ENCODE measurements at places on chromosomes 6 and 20.

GRCh38 chr6:145271577-145271976 is 463.7 kb downstream of the EPM2A start:
- no peak for DNase-seq

- no peak for DNase-seq
Measured at GRCh38 chr6:124901084-124901483, 61.2 kb upstream of the RNF217 start.

GRCh38 chr6:142300758-142301650 is 803 bp upstream of the ADGRG6 start:
- DNase-seq = no peak

- DNase-seq = no peak
Measured at GRCh38 chr6:156885562-156885961, 108.4 kb downstream of the ARID1B start.

- no peak for DNase-seq
Measured at GRCh38 chr6:159232106-159232645, 63.0 kb downstream of the FNDC1 start.

DNA sequence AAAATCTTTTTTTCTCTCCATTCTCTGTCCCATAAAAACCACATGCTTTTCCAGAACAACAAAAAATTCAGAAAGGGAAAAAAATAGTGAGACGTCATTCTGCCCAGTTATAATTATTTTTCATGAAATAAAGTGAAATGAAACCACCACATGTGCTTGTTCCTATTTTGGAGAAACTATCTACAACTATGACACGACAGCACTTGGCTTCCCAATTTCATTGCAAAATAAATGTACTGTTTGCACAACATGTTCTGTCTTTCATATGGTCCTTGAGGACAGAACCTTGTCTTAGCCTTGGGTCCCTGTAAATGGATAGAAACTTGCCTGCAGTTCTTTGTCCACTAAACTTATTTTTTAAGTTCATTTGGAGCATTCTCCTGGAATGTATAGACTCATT is 5.6 kb upstream of the MAN1A1 start:
- DNase-seq = no peak

DNA sequence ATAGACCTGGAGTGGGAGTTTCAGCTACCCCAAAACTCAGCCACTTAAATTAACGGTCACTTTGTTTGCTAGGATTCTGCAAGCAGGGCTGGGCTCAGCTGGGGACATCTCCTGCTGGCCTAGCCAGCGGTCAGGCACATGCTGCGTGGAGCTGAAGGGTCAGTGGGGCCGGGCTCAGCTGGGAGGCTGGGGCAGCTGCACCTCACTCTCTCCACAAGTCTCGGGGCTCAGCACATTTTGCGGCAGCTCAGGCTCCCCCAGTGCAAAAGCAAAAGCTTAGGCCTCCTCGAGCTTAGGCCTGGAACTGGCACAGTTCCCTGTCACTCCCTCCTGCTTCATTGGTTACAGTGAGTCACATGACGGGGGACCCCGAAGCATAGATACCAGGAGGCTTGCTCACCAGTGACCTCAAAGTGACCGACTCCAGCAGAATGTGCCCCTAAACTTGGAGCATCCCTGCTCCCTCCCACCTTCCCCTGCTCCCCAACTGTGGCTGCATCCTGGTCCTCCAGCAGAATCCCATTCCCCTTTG is 80.6 kb upstream of the CST7 start:
- DNase-seq = no peak

- no peak for DNase-seq
Measured at GRCh38 chr6:143698759-143699429, 21.1 kb downstream of the PHACTR2 start.

- no peak for DNase-seq
Measured at GRCh38 chr6:71727632-71728294, 158.6 kb upstream of the RIMS1 start.

GRCh38 chr20:32538526-32538939 is 46.6 kb downstream of the NOL4L start:
- no peak for DNase-seq

DNA sequence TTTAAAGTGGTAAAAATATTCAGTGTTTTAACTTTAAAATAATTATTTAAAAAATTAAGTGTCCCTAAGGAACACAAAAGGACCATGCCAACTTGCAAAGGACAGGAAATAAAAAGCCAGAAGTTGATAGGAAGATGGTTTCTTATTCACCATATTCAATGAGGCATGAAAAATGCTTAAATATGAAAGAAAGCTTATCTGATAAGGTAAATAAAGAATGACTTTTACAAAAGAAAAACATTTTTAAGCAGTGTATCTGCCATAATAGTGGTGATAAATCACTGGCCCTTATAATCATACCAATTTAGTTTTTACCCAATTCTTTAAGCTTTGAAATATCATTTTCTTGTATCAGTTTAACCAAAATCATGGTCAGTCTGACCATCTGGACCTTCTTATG is 33.5 kb upstream of the POPDC3 start:
- no peak for DNase-seq

DNA sequence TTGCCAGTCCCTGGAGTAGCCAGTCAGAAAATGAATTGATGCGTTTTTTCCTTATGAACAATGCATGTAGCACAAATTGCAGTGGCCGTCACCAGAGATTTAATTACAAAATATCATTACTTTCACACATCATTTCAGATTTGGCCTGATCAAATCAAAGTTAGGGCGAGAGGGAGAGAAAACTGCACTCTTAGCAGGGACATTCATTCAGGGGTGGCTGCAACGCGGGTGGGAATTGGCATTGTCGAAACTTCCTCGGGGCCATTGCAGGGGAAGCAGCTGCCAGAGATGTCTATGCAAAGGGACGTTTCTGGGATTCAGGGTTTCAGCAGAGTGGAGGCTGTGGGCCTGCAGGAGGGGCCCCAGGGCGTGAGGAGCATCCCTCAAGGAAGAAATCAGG is 76.5 kb upstream of the TOP1 start:
- DNase-seq = no peak

DNA sequence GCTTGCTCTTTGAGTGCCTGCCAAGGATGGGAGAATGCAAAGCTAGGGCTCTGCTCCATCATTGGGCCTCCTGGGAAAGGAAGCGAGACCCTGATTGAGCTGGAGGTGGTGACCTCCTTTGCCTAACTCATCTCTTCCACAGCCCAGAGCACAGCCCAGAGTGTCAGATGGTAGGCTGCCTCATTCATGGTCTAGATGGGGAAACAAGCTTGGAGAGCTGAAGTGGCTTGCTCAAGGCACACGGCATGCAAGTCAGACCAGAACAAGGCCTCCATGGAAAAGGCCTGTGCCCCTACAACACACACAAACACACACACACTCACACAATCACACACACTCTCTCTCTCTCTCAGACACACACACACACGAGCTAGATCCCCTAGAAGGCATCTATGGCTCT is 17.5 kb downstream of the TGM3 start:
- no peak for DNase-seq

DNA sequence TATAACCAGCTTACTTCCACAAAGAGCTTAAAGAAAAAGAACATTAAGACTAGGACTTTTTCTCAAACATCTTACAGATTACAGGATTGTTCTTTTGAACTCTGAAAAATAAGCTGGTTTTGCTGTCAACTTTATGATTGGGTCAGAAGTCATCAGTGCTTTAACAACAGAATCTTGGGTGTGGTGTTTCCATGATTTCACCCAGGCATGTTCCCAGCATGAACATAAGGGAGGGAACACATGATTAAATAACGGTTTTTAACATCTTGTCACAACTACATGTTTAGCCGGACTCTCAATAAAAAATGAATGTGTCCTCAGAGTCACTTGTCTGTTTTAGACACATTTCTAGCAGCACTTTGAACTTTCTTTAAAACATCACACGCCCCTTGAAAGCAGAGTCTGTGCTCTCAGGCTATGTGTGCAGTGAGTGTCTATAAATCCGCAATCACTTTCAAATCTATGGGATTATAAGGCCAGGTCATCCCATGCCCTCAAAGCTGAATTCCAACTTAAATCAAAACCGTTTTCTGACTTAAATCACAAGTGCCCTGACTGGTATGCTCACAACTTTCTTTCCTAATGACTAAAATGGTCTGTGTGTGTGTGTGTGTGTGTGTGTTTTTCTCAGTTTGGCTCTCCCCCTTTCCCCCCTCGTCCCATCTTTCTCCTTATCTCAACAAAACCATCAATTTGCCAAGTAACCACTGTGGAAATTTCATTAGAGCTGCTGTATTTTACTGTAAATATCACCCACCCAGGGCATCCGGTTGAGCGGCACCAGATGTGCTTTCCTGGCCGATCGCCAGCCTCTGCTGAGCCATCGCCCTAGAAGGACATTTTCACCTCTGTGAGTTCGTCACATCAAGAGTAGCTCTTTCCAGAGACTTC is 216.8 kb upstream of the DTNBP1 start:
- peak; percentile 19 for DNase-seq

DNA sequence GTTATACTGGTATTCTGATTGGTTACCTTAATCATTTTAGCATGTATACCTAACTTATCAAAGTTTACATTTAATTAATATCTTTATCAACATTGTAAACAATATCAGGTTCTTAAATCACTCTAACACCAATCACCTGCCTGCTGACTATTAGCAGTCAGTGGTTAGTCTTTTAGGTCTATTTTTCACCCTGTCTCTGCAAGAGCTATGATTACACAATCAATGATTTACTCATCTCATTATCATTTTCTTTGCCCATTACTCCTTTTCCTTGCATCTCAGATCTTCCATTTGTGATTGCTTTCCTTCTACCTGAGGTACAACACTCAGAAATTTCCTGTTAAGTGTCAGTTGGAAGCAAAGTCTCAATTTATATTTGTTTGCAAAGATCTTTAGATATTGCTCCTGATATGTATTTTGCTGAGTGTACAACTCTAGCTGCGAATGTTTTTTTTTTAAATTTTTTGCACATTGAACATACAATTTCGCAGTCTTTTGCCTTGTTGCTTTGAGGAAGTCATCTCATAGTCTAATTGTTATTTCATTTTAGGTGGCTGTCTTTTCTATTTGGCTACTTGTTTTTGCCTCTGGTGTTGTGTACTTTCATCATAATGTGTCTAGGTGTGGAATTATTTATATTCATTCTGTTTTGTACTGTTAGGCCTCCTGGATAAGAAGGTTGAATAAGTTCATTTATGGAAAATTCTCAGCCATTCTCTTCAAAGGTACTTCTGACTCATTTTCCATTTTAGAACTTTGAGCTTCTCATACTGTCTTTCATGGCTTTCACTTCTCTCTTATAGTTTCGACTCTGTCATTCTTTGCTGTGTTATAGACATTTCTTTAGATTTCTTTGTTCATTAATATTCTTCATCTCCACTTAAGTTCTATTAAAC is 104.9 kb upstream of the CEP162 start:
- no peak for DNase-seq

- DNase-seq = no peak
Measured at GRCh38 chr6:150152891-150153876, 10.3 kb downstream of the PPP1R14C start.

GRCh38 chr20:20571068-20571780 is 141.2 kb downstream of the RALGAPA2 start:
- no peak for DNase-seq

DNA sequence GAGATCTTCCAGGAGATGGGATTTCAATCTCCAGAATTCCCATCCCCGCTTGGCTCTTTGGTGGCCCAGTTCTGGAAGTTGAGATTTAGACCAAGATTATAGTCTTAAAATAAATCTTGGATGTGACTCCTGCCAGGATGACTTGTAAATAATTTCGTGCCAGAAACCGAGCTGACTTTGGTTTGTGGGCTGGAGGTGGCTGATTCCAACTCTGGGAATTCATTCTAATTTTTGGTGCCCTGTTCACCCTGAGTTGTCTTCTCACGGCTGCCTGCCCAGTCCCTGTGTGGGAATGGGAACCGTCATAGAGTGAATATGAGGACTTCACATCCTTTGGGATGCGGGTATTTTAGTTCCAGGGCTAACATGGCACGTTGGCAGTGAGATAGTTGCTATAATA is 64.8 kb downstream of the JARID2 start:
- DNase-seq = no peak

DNA sequence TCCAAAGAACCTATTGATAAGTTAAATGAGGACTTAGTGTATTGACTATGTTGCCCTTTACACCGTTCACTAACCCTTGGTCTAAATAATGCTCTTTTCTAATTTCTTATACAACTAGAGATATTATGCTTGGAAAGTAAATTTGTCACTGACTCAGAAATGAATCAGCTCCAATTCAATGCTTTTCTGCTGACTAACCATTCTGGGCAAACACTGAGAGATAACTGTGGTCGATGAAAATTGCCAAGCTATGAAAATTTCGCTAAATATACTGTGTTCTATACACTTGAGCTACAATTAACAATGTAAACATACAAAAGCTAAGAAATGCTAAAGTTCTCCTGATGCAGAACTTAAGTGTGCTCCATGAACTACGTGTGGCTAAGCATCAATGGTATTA is 23.1 kb upstream of the FBXO9 start:
- no peak for DNase-seq

- DNase-seq = no peak
Measured at GRCh38 chr20:24890286-24890685, 58.8 kb upstream of the CST7 start.

GRCh38 chr20:4563534-4563933 is 158.2 kb upstream of the PRND start:
- DNase-seq = no peak

GRCh38 chr6:155155787-155156447 is 107.9 kb upstream of the CLDN20 start:
- DNase-seq = no peak

DNA sequence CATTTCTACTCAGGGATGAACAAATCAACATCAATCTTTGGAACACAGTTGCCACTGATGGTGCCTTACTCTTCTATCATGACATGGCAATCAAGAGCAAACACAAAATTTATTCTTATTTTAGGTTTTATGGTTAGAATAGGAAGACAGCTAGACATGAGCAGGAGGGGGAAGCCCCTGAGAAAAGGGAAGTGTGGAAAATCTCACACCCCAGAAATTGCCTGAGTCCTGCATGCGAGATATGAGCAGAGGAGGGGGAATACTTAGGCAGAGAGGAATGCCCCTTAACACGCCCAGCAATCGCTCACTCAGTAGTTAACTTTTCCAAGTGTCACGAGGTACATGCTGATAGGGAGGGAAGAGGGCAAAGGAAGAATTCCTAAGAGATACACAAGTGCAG is 79.3 kb downstream of the PLG start:
- DNase-seq = no peak

GRCh38 chr6:12101653-12102312 is 89.7 kb downstream of the HIVEP1 start:
- no peak for DNase-seq
